ENCODE measurements at places on chromosomes 11 and 22.

- no peak for DNase-seq
These were observed 311 bp downstream of the APBB1 start for GRCh38 chr11:6418557-6419008.

GRCh38 chr11:60950024-60950423 is 2.0 kb downstream of the SLC15A3 start:
- DNase-seq = peak; percentile 20

- DNase-seq = no peak
These were observed 36.9 kb downstream of the MOB2 start for GRCh38 chr11:1449490-1450243.

GRCh38 chr11:11604370-11604990 is 17.3 kb downstream of the GALNT18 start:
- DNase-seq = no peak

DNA sequence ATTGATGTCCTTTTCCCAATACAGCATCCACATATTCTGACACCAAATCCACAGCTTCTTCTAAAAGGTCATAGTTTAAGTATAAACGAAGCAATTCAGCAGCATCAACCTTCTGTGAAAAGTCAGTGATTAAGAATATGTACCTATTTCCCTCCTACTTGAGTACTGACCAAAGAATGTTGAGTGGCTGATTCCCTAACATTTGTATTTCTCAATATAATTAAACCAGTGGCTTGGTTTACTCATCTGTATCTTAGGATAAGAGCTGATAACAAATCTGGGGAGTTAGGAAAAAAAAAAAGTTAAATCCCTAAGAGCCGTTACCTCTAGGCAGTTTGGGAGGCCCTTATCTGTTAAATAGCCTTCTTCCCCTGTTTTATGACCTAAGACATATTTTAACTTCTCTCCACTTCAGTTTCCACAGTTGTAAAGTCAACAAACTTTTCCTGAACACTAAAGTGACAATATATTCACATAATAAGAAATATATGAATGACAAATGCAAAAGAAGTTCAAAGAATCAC is 16.0 kb upstream of the FNBP4 start:
- no peak for DNase-seq

DNA sequence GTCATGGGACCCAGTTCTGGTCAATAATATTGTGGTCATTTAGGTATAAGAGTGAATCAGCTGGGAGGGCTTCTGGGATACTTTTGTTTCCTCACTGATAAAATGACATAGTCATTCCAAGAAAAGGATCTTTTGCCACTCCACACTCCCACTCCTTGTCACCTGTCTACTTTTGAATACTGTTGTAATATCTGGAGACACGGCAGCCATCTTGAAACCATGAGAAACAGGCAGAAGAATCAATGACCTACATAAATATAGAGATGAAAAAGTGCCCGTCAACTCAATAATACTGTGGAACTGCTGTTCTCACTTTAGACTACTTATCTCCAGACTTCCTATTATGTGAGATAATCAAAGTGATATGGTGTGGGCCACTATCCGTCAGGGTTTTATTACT is 154.2 kb downstream of the CCDC34 start:
- no peak for DNase-seq

DNA sequence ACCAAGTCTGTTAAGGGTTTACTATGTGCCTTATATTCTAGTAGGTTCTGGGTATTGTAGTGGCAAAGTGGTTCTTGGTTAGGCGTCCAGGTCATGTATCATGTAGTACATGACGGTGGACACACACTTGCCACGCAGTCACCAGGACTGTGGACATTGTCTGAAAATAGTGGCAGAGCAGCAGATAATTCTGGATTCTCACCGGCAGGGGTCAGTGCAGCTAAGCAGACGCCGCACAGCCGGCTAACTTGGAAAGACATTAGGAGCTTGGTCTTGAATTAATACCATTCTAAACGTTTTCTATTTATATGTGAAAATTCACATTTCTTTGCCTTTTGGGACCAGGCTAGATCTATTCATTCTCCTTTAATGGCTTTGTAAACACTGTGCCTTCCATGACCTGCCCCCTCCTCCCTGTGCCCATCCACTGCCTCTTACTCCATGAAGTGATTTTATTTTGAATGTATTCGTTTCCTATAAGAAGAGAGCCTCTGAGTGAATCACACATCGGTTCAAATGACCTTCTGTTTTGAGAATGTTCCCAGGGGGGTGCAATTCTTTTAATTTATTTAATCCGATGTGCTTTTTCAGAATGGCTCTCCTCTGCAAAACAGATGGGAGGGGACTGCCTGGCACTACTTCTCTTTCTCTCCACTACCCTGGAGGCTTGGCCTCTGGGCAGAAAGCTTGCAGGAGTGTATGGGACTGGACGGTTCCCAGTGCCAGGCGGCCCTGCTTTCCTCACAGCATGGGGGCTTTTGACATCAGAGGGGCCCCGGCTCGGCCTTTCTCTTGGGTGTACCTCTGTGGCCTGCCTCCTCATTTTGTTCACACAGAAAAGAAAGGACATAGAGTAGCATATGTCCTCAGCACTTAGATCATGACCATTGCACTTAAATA is 378.0 kb downstream of the NTM start:
- peak; percentile 66 for DNase-seq

GRCh38 chr11:122809866-122810265 is 28.4 kb upstream of the CRTAM start:
- DNase-seq = no peak

GRCh38 chr11:61976420-61976800 is 9.0 kb upstream of the FTH1 start:
- no peak for DNase-seq

DNA sequence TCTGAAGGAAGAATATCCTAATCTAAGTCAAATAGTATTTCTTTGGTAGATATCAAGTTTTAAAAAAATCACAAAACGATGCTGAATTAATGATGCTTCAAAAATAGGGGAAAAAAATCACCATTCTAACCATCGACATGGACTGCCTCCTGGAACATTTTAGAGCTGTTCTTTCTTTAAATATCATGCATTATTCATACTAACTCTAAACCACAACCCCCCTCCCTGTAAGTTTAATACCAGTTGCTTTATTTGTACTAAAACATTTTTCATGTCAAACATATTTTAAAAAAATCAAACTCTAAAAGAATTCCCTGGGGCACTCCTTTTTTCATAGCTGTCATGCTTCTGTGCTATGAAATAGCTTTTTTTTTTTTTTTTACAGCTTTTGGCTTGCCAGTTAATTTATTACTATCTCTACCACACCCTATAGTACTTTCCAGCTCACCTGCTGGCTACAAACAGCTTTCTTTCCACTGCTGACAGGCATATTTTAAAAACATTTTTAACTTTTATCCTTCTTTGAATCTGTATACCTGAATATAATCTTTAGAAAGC is 256.9 kb downstream of the SOX6 start:
- no peak for DNase-seq

DNA sequence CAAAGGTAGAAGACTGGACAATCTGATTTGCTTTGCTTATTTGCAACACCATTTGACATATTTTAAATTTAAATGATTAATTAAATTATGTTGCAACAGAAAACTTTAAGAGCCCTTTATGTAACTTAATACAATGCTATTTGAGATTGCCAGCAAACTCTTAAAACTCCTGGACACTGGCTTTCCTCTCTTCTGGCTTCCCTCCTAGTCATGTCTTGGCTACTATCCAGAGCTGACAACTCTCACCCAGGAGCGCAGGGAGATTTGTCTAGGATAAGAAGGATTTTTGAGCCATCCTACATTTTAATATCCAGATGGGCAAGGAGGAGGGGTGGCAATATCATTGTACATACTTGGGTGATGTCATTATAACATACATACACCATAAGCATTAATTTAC is 134.3 kb downstream of the ELP4 start:
- no peak for DNase-seq

GRCh38 chr11:131468565-131468964 is 98.2 kb downstream of the NTM start:
- DNase-seq = no peak

- DNase-seq = no peak
These were observed 4.3 kb downstream of the LARGE2 start for GRCh38 chr11:45926536-45927331.

- no peak for DNase-seq
These were observed 93.6 kb upstream of the CD44 start for GRCh38 chr11:35045236-35045820.

DNA sequence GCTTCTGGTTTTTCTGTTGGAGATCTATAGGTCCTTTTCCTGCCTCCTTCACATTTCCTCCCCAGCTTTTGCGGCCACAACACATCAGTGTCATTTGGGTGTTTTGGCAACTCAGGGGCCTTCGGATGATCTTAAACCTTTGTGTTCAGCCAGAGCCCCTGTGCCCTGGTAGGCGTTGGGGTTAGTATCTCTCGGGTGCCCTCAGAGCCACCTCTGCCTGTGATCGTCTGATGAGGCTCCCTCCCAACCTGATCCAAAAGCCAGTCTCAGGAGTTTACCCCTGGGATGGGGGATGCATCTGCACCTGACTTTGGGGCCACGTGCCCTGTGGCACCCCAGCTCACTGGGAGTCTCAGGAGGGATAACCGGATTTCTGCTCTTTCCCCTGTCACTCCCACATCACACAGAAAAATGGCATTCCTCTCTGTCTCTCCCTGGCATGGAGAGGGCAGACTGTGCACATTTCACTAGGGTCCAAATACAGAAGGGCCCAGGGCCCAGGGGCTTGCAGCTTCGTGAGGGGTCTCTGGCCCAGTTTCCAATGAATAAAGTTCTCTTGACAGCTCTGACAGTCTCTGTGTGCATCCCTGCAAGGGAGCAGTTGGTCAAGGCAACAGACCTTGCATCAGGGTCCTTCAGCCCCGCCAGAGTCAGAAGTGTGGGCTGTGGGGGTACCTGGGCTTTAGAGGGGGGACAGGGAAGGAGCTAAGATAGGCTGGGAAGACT is 2.6 kb downstream of the RNF26 start:
- DNase-seq = no peak

DNA sequence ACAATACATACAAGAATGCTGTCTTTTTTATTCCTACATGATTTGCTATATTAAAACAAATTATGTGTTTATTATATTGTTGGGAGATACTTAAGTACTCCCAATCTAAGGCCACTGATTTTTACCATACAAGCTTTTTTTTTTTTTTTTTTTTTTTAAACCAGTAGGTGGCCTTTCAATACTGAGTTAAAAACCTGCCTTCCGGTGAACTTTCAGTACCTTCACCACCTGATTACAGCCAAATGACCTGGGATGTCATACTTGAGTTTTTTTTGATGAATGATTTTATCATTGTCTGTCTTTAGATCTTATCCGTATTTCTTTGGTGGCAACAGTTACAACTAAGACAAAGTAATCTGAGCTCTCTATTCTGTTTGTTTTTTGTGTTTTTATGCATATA is 94.0 kb upstream of the FOLH1 start:
- no peak for DNase-seq

DNA sequence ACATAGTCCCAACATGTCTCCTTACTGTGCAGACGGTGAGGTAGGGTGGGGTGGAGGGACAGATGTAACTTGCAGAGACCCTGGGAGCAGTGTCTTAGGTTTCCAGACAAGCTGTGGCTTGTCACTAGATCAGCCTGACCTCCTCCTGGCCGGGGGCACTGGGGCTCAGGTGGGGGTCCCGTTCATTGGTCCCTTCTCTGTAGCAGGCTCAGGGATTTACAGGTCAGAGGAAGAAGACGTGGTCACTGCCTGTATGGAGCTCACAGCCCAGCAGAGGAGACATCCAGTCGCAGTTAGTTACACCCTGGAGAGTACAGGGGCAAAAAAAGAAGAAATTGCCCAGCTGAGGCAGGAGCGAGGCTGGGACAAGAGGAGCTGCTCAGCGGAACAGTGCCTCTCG is 22.0 kb upstream of the TUB start:
- DNase-seq = no peak

GRCh38 chr11:45846174-45846675 is 1.1 kb upstream of the CRY2 start:
- DNase-seq = no peak

GRCh38 chr11:102546427-102546826 is 15.9 kb upstream of the MMP7 start:
- no peak for DNase-seq

DNA sequence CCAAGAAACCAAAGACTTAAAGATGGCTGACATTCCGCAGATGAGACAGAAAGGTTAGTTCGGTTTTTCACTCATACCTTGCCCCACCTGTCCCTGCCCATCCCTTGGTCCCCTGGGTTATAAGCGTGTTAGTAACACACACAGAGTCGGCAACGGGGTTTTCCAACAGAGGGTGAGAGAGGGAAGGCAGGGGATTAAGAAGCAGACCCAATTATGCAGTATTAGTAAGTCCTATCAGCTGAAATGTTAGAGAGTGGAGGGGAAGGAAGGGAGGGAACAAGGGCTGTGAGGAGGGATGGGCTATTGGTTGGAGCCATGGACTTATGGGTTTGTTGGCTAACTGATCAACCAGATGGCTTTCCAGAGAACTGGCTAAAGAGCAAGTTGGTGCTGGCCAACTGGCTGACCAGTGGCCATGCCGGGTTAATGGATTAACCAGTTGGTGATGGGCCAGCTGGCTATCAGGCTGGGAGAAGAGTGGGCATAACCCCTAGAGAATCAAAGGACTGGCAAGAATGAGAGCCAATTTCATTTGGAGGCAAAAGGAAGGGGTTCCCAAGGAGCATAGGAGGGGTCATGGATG is 45.5 kb downstream of the NRXN2 start:
- no peak for DNase-seq

DNA sequence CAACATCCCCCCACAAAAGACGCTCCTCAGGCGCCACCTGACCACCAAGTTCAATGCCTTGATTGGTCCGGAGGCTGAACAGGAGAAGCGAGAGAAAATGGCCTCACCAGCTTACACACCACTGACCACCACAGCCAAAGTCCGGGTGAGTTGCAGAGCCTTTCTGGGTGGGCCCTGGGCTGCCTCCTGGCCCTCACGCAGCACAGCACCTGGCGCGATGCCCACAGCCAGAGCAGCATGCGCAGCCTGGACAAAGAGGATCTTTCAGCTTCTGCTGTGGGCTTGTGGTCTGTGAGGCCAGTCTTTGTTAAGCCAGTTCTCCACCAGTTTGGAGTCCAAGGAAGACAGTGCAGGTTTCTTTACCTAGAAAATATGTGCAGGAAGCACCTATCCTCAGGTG is 21.6 kb downstream of the CYB5R2 start:
- no peak for DNase-seq

- DNase-seq = no peak
These were observed 19.2 kb upstream of the RRAS2 start for GRCh38 chr11:14378171-14378570.

GRCh38 chr22:49197986-49198704 is 629.5 kb downstream of the BRD1 start:
- DNase-seq = no peak
